Pons (tissue), 1 donor: ENCODE measurements at places on chromosomes 13 and 19.

DNA sequence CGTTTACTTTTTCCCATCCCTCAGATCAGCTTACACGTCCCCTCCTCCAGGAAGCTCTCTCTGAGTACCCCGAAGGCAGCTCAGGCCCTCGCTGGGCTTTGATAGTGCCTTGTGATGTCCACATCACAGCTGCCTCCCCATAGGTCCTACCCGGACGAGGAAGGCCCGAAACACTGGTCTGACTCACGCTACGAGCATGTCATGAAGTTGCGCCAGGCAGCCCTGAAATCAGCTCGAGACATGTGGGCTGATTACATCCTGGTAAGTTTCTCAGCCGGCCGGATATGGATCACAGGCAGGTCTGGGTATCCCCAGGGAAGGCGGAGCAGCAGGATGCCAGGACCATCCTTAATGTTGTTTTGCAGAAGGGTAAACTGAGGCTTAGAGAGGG is 4.8 kb downstream of the COLGALT1 start:
- no peak for DNase-seq

DNA sequence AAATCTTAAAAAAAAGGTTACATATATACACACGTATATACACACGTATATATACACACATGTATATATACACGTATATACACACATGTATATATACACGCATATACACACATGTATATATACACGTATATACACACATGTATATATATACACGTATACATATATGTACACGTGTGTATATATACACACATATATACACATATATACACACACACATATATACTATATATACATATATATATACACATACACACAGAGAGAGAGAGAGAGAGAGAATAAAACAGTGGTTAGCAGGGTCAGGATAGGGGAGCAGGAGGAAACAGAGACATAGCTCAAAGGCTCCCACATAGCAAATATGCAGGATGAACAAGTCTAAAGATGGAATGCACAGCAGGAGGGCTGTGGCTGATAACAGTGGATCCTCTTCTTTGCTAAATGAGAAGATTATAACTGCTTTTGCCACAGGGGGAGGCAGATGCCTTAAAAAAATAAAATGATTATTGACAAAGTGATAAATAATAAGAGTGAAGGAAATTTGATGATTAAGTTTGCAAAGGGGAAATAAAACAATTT is 714.5 kb downstream of the UQCRFS1 start:
- DNase-seq, result no peak

GRCh38 chr13:112172017-112172416 is 105.1 kb downstream of the SOX1 start:
- DNase-seq, result no peak

GRCh38 chr13:78306519-78307206 is 296.7 kb downstream of the POU4F1 start:
- DNase-seq, result no peak

- DNase-seq, result no peak
Measured at GRCh38 chr13:24071423-24072075, 89.0 kb upstream of the SPATA13 start.

GRCh38 chr19:6318772-6319171 is 14.6 kb downstream of the ACER1 start:
- DNase-seq, result no peak

- DNase-seq, result no peak
Measured at GRCh38 chr13:22866221-22866620, 314.6 kb upstream of the SGCG start.

DNA sequence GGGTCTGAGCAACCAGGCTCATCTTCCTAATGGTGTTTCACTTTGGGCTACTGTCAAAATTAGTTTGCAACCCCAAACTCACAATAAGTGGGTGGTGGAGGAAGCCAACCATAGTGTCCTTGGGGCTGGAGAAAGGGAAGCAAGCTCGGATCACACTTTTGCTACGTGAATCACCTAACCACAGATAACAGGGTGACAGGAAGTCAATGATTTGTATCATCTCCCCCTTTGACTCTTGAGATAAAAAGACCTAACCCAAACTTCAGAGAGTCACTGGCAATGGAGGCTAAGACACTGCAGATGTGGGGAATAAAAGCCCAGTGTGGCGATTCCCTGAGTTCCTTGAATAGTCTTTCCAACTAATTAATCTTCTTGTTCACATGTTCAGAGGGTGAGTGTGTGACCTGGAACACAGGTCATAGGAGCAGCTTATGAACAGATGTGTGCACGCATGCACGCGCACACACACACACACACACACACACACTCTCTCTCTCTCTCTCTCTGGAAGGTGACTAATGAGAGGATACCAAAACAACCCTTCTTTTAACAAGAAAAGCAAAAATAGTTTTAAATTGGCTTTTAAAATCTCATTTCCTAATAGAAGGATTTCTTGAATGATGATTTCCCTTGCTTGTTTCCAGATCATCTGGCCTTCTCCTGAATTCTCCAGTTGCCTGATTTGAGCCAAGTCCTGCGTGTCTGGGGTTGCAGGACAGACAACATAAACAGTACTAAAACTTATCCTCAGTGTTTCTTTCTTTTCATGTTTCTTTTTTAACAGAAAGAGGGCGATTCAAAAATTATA is 21.2 kb upstream of the DOCK9 start:
- DNase-seq, result no peak

- no peak for DNase-seq
Measured at GRCh38 chr19:6210721-6211600, 68.8 kb downstream of the MLLT1 start.
